ENCODE measurements at places on chromosomes 16 and 17. TPM values are rescaled to one million over a fixed set of nuclear protein-coding genes. Genes with fewer than 3 reads are reported as not detected.

- DNase-seq: no peak
Measured at GRCh38 chr16:8818504-8819270, 21.0 kb downstream of the PMM2 start.

GRCh38 chr17:42386777-42387657 lies 1.2 kb downstream of the STAT3 start:
- peak; percentile 84 for DNase-seq

GRCh38 chr17:29007860-29008455 lies 2.1 kb upstream of the SEZ6 start:
- DNase-seq: no peak

DNA sequence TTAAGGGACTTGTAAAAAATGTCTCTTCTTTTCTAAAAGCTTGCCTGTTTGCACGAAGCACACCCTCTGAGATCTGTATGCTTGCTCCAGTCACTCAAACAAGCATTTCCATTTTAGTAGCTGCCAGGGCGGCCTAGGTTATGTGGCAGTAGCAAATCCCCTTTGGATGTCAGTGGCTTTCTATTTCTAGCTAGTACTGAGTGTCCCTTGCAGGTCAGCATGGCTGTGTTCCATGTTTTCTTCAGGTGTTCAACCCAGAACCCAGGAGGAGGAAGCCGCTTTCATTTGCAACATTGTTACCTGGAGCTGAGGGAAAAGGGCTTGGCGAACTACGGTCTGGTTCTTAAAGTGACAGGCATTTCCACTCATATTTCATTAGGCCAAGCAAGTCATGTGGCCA lies 36.4 kb downstream of the FOXL1 start:
- DNase-seq: no peak

The WFIKKN1 gene
- total RNA-seq: 0.92 TPM

The CES5A gene
- total RNA-seq: not detected

DNA sequence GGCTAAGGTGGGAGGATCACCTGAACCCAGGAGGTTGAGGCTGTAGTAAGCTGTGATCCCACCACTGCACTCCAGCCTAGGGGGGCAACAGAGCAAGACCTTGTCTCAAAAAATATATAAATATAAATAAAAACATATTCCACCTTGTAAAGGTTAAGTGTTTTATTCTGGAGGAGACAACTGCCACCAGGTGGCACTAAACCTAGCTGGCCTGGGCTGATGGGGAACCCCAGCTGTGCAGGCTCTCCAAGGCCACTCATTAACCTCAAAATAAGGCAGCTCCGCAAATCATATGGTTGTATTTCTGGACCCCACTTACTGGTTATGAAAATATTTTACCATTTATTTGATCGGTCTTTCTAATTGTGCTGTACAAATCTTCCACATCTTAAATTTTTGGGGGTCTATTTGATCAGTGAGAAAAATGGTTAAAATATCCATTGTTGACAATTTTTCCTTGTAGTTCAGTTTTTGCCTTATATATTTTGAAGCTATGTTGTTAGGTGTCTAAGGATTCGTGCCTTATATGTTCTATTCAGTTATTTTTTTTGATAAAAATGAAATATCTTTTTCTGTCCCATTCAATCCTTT lies 8.5 kb upstream of the ICAM2 start:
- DNase-seq: peak; percentile 77

The CRYBA1 gene
- not detected for total RNA-seq

GRCh38 chr17:47741109-47741792 lies 8.2 kb downstream of the TBX21 start:
- peak; percentile 23 for DNase-seq
